Left colon (tissue), 2 donors: ENCODE measurements at places on chromosomes 12 and 14. TPM values are rescaled to one million over a fixed set of nuclear protein-coding genes. Genes with fewer than 3 reads are reported as not detected.

Gene SOX5
- 5.1 TPM for total RNA-seq

Gene SLC22A17
- 2.7 TPM for total RNA-seq

Gene ERP27
- total RNA-seq, result 1.0 TPM

Gene CIROP
- not detected for total RNA-seq

Gene ASB2
- 13.7 TPM for total RNA-seq

Gene SIRT4
- total RNA-seq, result 1.2 TPM

Gene SAMD15
- 0.31 TPM for total RNA-seq

Gene FGF23
- not detected for total RNA-seq

Gene ASPG
- total RNA-seq, result 60.8 TPM

Gene CLEC4E
- total RNA-seq, result not detected

Gene DAO
- total RNA-seq, result 3.8 TPM

Gene CYP27B1
- 1.7 TPM for total RNA-seq

Gene SPIC
- total RNA-seq, result not detected

Gene GPR162
- total RNA-seq, result 1.3 TPM

Gene PAPOLA
- 164 TPM for total RNA-seq

Gene CLSTN3
- 8.3 TPM for total RNA-seq

Gene EIF2S3B
- total RNA-seq, result 0.61 TPM

Gene C3AR1
- 2.1 TPM for total RNA-seq

Gene EFS
- total RNA-seq, result 3.1 TPM

Gene AACS
- 69.0 TPM for total RNA-seq

Gene PTGDR
- 18.4 TPM for total RNA-seq

Gene GALNT16
- 1.3 TPM for total RNA-seq

Gene NELL2
- total RNA-seq, result 6.1 TPM

Gene BMP4
- total RNA-seq, result 17.3 TPM

Gene IRAK3
- 4.0 TPM for total RNA-seq

Gene RAP1B
- 121 TPM for total RNA-seq

Gene APOF
- not detected for total RNA-seq

Gene LALBA
- not detected for total RNA-seq

Gene MYBPC1
- total RNA-seq, result 24.8 TPM

Gene FITM1
- total RNA-seq, result 1.0 TPM

Gene CMA1
- total RNA-seq, result 4.4 TPM

Gene RNASE11
- not detected for total RNA-seq

Gene RNASE1
- 420 TPM for total RNA-seq

Gene CCDC197
- not detected for total RNA-seq

Gene SPX
- not detected for total RNA-seq

Gene STK38L
- 34.2 TPM for total RNA-seq

Gene TDRD9
- 0.22 TPM for total RNA-seq

Gene KRT74
- not detected for total RNA-seq

Gene HOXC6
- total RNA-seq, result not detected

Gene CYP46A1
- total RNA-seq, result 0.09 TPM

Gene TAS2R30
- 2.3 TPM for total RNA-seq

Gene TRPV4
- 0.09 TPM for total RNA-seq

Gene NEDD1
- total RNA-seq, result 13.1 TPM

Gene KRT8
- 4,047 TPM for total RNA-seq

Gene PLA2G1B
- total RNA-seq, result not detected

Gene RASSF8
- 4.8 TPM for total RNA-seq

Gene OTOGL
- total RNA-seq, result not detected

Gene CLEC4A
- total RNA-seq, result 0.70 TPM

Gene KRT83
- total RNA-seq, result not detected

Gene CISTR
- not detected for total RNA-seq
